SHP77 treated with DMSO at 0.1 percent for 48 hours (cell line): ENCODE measurements at places on chromosomes 2 and 18.

- DNase-seq, result no peak
Observed at GRCh38 chr2:9263428-9263827, 56.8 kb downstream of the ASAP2 start.

DNA sequence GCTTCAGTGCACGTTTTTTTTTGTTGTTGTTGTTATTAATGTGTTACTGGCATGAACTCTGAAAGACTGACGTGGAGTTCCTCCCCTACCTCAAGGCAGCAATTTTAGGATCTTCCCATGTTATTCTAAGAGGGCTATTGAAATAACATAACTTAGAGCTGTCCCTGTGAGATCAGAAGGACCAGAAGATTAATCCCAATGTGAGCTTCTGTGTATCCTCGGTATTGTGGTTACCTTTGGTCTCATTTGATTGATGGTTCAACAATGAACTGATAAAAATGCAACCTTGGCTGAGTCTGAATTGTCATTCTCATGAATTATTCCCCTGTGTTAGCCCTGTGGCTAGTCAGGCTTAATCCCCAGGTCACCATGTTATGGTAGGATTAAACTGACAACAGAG is 394.1 kb downstream of the TRIB2 start:
- DNase-seq, result no peak

DNA sequence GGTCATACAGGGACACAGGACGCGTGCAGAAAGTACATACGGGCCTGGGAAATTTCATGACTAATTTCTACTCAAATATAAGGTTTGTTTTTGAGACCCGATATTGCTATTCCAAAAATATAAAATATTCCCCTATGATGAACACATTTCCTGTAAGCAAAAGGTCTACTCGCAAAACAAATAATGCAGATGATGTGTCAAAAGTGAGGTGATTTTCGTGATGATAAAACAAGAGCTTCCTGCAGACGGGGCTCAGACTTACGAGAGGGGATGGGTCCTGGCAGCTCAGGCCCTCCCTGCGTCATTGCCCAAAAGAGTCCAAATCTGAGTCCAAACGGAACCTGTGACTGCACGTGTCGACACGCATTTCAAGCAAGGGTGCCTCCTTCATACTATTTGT is 62.7 kb downstream of the MBP start:
- no peak for DNase-seq

- DNase-seq, result no peak
Observed at GRCh38 chr18:24656050-24656449, 195.6 kb downstream of the HRH4 start.

DNA sequence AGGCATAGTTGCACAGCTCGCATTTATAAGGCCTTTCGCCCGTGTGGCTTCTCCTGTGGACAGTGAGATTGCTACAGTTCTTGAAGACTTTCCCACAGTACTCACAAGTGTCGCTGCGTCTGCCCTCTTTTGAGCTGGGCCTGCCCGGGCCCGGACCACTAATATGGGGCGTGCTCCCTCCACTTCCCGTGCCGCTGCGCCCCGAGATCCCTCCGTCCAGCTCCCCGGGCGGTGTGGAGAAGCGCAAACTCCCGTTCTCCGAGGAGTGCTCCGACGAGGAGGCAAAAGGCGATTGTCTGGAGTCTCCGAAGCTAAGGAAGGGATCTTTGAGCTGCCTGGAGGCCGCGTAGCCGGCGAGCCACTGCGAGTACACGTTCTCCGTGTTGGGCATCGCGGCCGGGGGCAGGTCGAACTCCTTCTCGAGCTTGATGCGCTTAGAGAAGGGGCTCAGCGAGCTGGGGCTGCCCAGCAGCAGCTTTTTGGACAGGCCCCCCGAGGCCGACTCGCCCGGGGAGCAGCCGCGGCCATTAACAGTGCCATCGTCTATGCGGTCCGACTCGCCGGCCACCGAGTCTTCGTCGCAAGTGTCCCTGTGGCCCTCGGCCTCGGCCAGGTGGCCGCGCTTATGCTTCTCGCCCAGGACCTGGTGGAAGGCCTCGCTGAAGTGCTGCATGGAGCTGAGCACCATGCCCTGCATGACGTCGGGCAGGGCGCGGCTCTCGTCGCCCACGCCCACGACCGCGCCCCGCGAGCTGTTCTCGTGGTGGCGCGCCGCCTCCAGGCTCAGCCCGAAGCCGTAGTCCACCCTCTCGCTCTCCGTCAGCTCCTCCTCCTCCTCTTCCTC is 92.7 kb downstream of the BCL11A start:
- DNase-seq, result no peak
